ENCODE measurements at places on chromosomes 3 and 15. TPM values are rescaled to one million over a fixed set of nuclear protein-coding genes. Genes with fewer than 3 reads are reported as not detected.

DNA sequence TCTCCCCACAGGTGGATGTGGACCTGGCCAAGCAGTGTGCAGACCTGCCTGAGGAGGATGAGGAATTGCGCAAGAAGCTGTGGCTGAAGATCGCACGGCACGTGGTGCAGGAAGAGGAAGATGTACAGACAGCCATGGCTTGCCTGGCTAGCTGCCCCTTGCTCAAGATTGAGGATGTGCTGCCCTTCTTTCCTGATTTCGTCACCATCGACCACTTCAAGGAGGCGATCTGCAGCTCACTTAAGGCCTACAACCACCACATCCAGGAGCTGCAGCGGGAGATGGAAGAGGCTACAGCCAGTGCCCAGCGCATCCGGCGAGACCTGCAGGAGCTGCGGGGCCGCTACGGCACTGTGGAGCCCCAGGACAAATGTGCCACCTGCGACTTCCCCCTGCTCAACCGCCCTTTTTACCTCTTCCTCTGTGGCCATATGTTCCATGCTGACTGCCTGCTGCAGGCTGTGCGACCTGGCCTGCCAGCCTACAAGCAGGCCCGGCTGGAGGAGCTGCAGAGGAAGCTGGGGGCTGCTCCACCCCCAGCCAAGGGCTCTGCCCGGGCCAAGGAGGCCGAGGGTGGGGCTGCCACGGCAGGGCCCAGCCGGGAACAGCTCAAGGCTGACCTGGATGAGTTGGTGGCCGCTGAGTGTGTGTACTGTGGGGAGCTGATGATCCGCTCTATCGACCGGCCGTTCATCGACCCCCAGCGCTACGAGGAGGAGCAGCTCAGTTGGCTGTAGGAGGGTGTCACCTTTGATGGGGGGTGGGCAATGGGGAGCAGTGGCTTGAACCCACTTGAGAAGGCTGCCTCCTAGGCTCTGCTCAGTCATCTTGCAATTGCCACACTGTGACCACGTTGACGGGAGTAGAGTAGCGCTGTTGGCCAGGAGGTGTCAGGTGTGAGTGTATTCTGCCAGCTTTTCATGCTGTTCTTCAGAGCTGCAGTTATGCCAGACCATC, 8.6 kb downstream of the VPS18 start:
- DNase-seq, result no peak

- no peak for DNase-seq
These were observed 17.1 kb downstream of the APBA2 start for GRCh38 chr15:28902856-28903255.

GRCh38 chr3:45623846-45624245, 29.3 kb downstream of the LIMD1 start:
- DNase-seq, result no peak

GRCh38 chr15:101181349-101181748, 70.5 kb downstream of the CHSY1 start:
- DNase-seq, result no peak

- no peak for DNase-seq
These were observed 123.3 kb downstream of the OXSM start for GRCh38 chr3:25913179-25913578.

- DNase-seq, result no peak
These were observed 99.1 kb downstream of the MESD start for GRCh38 chr15:80890341-80891005.

GRCh38 chr15:76178296-76179000, 118.7 kb downstream of the TMEM266 start:
- DNase-seq, result no peak

GRCh38 chr3:183428447-183429211, at the start of gene MCF2L2:
Gene MCF2L2, minus strand, starts transcription at chr3:183428619. Its CDS starts 642 bp downstream, at chr3:183427977.
- peak; percentile 35 for DNase-seq

Gene CMTM8
- total RNA-seq, result 12.2 TPM

Gene CKMT1A
- 0.28 TPM for total RNA-seq

Gene CLDN1
- total RNA-seq, result not detected

Gene FMN1
- 14.9 TPM for total RNA-seq

Gene OIP5
- total RNA-seq, result not detected

Measured in T-cell (primary cell).